LoVo (cell line): ENCODE measurements at places on chromosomes 11 and 22.
A peak's percentile ranks its signal among the peaks of the same experiment; 100 is the strongest.

DNA sequence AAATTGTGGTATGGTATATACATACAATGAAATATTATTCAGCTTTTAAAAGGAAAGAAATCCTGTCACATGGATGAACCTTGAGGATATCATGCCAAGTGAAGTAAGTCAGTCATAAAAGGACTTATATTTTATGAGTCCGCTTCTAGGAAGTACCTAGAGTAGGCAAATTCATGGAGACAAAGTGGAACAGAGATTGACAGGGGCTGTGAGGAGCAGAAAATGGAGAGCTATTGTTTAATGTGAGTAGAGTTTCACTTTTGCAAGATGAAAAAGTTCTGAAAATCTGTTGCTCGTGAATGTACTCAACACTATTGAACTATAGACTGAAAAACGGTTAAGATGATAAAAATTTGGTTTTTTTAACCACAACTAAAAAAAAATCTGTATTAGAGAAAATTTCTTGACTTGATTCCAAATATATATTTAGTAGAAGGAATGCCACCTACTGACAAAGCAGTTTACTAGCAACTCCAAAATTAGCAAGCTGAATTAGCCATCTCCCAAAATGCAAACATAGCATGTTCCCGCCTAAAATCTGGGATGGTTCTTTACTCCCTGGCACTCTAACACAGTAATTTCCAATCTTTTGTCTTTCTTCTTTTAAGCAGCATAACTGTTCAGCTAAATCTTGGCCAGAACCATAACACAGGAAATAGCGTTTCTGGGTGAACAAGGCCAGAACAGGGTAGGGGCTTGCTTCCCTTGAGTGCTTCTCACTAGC lies 1.5 kb downstream of the UFD1 start:
- peak; percentile 7 for DNase-seq

DNA sequence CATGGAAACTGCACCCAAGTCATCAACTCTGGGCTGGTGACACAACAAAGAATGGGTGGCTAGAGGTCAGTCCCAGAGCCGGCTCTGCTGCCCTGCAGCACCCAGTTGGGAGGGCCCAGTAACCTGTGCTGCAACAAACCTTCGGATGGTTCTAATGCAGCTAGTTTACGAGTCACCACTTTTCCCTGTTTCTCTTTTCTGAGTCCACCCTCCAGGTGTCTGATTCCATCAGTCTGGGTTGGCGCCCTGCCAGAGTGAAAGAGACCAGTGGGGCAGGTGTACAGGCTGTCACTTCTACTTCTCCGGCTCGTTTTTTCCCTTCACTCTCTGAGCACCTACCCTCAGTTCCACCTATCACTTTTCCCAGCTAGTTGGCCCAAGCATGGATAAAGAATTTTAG lies 572.9 kb downstream of the NTM start:
- DNase-seq, result no peak

- DNase-seq, result no peak
Measured at GRCh38 chr22:17548010-17548755, 15.1 kb upstream of the SLC25A18 start.

- no peak for DNase-seq
Measured at GRCh38 chr22:21064917-21065864, 19.4 kb downstream of the LRRC74B start.

- no peak for DNase-seq
Measured at GRCh38 chr22:34763496-34763895, 302.5 kb upstream of the ISX start.

DNA sequence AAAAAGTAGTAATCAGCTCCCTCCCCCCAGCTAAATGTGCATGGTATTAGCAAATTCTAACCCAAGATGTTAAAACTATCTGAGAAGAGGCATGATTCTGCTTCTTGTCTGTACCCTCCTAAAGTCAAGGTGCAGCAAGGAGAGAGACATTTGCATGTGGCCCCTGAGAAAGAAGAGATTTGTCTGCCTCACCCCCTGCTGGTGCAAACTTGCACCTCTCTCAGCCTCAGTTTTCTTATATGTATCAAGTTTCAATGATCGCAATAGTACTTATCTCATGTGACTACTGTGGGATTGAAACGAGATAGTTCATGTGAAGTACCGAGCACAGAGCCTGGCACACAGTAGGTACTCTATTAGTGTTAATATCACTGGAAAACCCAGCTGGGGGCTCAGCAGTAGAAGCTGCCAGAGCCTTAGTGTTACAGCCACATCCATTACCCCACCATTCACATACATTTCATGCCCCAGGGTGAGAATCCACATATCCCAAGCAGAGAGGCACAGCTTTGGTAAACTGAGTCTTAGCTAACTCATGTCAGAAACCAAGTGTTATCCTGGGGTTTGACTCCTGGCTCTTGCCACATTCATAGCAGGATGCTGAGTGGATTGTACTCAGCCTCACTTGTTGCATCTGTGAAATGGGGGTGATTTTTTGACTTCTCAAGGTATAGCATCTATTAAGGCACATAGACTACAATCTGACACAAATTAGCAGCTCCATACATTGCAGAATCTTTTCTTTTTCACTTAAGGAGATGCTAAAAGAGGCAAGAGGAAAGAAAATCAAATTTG lies 24.9 kb downstream of the CD44 start:
- no peak for DNase-seq

DNA sequence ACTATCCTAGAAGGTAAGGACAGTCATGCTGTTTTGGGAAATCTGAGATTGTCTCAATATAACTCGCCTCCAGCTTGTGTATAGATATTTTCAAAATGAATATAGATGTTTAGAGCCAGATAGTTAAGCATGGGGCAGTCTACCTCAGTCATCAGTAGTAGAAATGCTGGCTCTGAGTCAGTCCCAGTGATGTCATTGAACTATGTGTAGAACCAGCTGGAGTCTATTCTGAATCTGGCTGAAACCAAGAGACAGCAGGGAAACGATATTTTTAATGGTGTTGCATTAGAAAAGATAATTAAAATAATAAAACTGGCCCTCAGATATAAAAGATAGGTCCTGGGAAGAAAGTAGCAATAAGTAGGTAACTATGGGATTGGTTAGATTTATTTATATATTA lies 25.9 kb downstream of the PIWIL4 start:
- DNase-seq, result no peak

GRCh38 chr11:70610566-70611565 lies 212.5 kb downstream of the CTTN start:
- DNase-seq, result no peak

DNA sequence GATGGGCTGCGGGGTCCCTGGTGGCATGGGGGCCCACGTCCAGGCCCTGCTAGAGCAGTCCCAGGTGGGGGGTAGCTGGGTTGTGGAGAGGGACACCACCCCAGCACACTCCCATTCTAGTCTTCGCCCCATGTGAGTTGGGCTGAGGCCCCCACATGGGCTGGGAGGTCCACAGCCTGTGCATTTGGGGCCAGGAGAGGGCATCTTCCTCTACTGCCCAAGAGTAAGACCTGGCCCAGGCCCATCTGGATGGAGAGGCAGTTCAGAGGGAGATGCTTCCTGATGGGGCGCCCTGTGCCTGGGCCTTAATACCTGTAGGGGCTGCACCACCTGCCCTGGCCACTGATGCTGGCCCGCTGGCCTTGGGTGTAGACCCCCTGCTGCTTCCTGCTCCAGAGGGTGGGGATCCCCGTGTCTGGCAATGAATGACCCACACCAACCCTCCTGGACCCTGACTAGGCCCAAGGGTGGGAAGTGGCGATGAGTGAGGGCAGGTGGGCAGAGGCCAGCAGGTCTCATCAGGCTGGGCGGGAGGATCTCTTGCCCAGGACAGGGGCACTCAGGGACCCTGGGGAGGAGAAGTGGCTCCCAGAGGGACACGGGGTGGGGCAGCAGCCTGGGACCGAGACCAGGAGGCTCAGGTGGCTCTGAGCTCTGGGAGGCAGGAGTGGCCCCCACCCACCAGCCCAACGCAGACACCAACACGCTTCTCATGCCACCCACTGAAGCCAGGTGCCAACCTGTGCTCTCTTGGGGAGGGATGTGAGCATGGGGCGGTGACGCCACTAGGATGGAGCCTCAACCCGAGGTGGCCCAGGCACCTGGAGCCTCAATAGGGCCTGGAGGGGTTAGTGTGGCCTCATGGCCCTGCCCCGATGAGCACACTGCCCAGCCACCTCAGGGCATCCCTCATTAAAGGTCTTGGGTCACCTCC lies 17.4 kb upstream of the GNB1L start:
- DNase-seq, result no peak

DNA sequence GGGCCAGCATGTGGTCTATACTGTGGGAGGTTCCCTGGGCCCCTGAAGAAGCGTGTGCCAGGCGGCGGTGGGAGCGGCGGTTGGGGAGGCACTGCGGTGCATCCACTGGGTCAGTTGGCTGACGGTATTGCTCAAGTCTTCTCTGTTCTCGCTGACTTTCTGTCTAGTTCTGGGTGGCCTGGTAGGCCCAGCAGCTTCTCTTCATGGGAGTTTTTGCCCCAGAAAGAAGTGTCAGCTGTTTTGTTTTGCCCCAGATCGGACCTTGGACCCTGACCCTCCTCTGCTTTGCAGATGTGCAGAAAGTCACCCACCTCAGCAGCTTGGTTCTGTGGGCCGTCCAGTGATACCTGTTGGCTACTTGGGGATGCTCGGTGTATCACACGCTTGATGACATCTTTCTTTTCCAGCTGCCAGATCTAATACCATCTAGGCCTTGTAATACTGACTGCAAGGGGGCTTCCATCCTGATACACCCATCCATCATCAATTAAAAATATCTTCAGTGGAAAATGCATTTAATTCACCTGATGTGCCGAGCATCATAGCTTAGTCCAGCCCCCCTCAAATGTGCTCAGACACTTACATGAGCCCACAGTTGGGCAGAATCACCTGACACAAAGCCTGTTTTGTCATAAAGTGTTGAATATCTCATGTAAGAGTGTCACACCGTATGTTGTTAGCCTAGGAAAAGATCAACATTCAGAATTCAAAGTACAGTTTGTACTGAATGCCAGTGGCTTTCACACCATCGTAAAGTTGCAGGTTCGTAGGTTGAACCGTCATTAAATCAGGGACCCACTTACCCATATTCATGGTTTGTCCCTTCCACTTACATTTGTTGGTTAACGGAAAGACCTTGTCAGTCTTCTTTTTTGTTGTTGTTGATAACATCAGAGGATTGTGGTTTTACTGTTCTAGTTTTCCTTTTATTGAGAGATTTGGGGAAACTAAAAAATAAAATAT lies 13.9 kb downstream of the ZBED4 start:
- DNase-seq, result no peak

GRCh38 chr11:65571940-65572339 lies 398 bp upstream of the FAM89B start:
- no peak for DNase-seq
